ENCODE measurements at places on chromosomes 2 and 18.

GRCh38 chr18:61595615-61596251 lies 262.5 kb downstream of the CDH20 start:
- DNase-seq: no peak

- peak; percentile 37 for DNase-seq
Measured at GRCh38 chr2:53740170-53740569, 27.4 kb upstream of the CHAC2 start.

DNA sequence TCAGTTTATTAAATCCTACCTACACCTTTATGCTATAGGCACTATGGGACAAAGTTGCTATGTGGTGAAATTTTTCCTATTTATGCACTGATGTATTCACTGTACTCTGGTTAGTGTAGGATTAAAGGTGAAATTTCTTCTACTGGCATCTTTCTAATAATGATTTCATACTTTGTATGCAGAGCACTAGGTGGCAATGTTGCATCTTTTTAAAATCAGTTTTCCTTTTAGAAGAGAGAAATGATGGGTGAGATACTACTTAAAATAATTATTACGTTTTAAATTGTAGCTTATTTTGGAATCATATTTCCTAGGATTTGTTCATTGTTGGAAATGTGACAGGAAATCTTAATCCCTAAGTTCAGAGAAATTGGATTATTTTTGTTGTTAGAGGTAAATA lies 150.9 kb downstream of the CD8B2 start:
- DNase-seq: peak; percentile 5

DNA sequence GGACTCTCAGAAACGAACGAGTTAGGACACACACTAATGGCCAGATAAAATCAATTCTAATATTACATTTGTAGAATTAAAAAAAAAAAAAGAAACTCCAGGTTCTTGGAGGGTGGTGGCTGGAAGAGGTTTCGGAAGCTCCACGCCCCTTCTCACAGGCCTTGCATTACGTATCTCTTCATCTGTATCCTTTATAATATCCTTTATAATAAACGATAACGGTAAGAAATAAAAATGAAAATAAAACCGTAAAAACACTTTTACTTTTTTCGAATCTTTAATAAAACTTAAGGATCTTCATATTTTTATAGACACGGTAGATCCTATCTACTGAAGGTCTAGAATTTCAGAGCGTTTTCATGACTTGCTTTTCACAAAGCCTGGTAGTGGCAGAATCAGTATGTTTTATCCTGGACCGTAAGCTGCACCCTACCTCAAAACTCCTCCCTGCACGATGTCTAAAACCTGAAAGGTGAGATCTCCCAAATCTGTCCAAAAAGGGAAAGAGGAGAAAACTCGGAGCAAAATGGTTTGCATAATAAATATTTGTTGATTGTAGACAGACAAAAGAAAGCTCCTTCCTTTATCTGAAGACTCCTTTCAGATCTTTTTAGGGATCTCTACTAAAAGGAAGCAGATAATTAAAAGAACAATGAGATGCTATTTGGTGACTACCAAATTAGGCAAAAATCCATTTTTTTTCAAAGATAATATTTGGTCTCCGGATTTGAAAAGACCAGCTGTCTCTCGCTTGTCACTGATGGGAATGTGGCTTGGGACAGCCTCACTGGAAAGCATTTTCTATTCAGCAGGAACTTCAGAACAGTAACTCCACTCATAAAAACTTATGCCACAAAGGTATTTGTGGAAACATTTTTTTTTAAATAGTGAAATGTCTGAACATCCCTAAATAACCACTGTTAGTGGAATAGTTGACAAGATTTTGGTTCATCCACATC lies 2.0 kb upstream of the CXCR4 start:
- DNase-seq: no peak

GRCh38 chr18:70636991-70637390 lies 348.1 kb downstream of the SOCS6 start:
- DNase-seq: no peak

DNA sequence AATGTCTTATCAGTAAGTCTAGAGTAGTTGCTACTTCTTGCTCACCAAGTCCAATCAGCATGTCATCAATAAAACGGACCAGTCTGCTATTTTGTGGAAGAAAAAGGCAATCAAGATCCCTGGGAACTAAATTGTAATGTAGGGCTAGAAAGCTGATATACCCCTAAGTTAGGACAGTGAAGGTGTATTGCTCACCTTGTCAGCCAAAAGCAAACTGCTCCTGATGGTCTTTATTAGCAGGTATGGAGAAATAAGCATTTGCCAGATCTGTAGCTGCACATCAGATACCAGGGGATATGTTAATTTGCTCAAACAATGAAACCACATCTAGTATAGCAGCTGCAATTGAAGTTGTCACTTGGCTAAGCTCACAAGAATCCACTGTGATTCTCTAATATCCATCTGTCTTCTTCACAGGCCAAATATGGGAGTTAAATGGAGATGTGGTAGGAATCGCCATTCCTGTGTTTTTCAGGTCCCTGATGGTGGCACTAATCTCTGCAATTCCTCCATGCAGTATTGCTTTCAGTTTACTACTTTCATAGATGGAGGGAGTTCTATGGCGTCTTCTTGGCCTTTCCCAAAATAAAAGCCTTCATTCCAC lies 75.0 kb downstream of the TMEM237 start:
- DNase-seq: no peak

DNA sequence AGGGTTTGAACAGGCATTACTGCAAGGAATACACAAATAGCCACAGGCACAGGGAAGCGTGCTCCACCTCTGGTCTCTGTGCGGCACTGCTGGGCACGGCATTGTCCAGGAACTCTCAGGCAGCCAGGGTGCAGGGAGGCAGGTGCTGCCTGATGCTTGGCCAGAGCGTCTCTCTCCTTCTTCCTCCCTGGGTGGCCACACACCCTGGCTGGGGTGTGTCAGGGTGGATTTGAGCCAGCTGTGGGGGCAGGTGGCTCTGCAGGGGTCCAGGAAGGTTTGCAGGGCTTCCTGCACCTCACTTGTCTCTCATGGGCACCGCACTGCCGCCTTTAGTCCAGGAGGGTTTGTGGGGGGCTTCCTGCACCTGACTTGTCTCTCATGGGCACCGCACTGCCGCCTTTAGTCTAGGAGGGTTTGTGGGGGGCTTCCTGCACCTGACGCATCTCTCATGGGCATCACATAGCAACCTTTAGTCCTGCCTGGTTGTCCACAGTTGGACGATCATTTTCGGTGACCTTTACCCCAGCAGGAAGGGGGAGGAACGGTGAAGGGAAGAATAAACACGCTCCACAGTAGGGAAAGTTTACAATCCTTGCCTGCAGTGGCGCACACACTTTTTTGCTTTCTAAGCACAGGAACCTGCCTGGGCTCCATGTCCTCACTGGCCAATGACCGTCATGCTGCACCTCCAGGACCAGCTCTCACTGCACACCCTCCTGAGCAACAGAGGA lies 332.9 kb downstream of the EIPR1 start:
- DNase-seq: no peak

DNA sequence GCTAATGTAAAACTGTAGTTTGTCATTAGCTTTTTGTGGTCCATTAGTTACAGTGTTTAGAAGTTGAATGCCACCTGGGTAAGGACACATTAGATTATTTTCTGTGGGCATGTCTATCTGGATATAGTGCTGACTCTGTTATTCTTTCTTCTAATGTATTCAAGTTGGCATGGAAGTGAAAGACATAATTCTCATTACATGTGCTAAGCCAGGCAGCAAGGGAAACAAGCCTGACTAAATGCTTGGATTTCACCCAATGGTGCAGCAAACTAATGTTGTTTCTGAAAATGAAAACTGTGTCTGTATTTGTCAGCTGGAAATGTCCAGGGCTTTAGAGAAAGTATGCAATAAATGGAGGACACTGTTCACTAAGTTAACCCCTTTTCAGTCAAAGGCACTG lies 100.7 kb downstream of the NUP35 start:
- DNase-seq: no peak

DNA sequence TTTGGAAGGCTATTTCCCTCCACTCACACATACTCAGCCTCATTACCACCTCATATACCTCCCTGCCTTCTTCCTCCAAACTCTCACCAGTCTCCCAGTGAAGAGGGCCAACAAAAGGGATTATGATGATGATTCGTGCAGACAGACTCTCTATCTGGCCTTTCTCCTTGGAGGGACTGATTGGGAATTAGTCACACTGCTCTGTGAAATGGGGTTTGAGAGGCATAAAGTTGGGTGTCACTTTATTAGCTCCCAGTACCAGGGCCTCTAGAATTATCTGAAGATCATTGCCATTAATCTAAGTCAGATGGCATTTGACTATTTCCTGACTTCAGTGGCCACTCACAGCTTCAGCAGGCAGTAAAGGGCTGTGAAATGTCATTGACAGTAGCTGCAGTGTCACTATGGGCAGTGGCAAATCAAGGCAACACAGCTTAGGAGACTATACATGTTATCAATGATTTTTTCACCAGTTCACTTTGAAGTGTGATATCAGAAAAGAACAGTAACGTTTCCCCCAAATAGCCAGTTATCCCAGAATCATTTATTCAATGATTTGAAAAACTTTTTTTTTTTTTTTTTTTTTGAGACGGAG lies 17.4 kb downstream of the CNRIP1 start:
- DNase-seq: no peak

- DNase-seq: no peak
Measured at GRCh38 chr2:109129921-109130722, 1.1 kb downstream of the SH3RF3 start.

- DNase-seq: peak; percentile 66
Measured at GRCh38 chr2:201420442-201421113, 30.7 kb downstream of the TRAK2 start.

DNA sequence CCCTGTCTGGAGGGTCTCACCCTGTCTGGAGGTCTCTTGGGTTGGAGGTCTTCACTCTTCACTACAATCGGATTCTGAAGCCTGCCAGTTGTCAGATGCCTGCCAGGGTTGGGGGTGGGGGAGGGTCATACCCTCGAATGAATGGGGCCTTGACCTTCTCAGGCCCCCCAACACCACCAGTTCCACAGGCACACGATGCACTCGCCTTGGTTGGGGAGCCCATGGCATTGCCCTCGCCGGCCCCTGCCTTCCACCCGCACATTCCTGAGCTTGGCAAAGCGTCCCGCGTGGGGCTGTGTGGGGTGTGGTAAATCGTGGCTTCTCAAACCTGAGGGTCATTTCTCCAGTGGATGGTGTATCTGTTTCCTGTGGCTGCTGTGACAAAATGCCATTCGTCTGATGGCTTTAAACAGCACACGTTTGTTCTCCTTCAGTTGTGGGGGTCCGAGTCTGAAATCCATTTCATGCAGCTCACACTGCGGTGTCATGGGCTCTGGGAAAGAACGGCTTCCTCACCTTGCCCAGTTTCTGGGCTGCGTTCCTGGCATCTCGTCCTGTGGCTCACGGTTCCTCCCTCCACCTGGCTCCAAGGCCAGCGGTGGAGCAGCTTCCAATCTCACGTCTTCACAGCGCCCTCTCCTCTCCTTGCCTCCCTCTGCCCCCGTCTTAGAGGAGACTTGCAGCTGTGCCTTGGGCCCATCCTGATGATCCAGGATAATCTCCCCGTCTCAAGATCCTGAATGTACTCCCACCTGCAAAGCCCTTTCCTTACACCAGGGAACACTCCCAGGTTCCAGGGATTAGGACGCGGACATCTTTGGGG lies 38.0 kb upstream of the HPCAL1 start:
- no peak for DNase-seq

DNA sequence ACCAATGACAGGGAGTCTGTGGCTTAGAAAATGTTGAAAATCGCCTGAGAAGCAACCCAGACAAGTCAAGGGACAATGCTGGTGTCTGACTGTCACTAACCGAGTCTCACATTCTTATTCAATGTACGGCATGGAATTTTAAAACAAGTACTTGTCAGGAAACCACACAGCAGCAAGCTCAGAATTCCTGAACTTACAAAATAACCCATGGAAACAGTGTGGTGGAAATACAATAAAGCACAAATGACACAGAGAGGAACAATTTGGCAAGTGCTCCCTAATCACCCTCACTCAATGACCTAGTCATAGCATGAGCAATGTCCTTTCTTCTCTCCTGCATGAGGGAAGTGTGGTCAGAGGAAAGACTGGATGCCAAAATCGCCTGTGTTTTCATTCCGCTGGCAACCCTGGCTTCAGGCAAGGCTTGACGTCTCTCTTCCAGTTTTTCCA lies 154.0 kb downstream of the SATB2 start:
- no peak for DNase-seq

DNA sequence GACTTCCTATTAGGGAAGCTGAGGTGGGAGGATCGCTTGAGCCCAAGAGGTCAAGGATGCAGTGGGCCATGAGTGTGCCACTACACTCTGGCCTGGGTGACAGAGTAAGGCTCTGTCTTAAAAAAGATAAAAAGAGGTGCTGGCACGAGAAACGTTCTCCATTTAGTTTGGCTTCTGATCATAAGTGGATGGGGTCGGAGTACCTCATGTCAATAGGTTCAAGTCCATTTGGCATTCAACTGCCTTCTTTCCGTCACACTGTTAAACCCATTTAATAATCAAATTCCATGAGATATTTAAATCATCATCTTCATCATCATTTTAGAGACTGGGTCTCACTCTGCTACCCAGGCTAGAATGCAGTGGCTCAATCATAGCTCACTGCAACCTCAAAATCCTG lies 9.2 kb downstream of the COX7A2L start:
- DNase-seq: no peak

- no peak for DNase-seq
Measured at GRCh38 chr2:119474371-119475224, 42.9 kb downstream of the TMEM37 start.

DNA sequence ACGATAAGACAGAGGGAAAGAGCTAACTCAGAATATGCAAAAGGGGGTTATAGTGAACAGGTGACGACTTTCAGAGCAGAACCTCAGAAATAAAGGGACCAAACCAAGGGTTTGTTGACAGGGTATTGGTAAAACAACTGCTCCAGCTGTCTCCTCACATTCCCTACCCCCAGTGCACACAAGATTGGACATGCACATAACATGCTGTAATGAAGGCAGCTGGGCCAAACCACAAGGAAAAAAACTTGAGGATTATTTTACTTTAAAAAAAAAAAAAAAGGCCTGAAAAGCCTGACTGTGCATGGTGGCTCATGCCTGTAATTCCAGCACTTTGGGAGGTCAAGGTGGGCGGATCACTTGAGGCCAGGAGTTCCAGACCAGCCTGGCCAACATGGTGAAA lies 3.5 kb downstream of the RBM43 start:
- no peak for DNase-seq

GRCh38 chr2:105789745-105790460 lies 45.2 kb downstream of the NCK2 start:
- DNase-seq: peak; percentile 67

GRCh38 chr2:161992531-161992930 lies 81.5 kb downstream of the DPP4 start:
- no peak for DNase-seq
